Fibroblast of villous mesenchyme (primary cell): ENCODE measurements at places on chromosomes 6 and 20. TPM values are rescaled to one million over a fixed set of nuclear protein-coding genes. Genes with fewer than 3 reads are reported as not detected.
A peak's percentile ranks its signal among the peaks of the same experiment; 100 is the strongest.

Gene CLIC1
- total RNA-seq = 586 and 701 TPM in 2 replicates

Gene FAM217A
- not detected in 2 replicates for total RNA-seq

DNA sequence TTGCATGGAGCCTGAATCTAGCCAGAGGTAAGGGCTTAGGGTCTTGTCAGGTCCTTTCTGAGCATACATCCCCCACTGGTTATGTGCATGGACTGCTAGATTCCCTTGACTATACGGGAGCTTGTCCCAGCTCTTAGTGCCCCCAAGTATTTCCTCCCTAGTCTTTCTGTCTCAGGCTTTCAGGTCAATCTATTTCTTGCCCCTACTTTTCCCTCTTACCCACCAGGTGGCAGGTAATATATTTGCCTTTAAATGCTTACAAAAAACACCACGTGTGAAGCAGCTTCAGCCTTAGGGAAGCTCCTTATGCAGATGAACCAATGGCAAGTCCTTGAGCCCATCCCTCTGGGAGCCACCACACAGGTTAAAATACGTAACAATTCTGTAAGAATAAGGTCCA is 454.2 kb downstream of the GRIK2 start:
- no peak for DNase-seq

- DNase-seq = no peak
Measured at GRCh38 chr6:105373481-105373880, 29.4 kb downstream of the PREP start.

DNA sequence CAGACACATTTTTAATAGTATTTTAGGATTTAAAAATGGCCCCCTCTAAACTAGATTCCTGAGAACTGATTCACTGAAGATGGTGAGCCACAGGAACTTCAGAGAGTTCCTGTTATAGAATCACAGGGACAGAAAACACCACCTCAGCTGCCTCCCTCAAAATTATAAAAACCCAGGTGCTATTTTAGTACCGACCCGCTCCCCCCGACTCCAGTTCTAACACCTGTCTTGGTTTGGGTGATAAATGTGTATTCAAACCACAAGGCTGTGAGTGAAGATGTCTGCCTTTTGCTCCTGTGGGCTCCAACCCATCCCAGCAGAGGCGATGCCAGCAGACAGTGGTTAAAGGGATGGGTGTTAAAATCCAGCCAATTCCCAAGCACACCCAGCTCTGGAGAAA is 127.4 kb upstream of the LY86 start:
- no peak for DNase-seq

- DNase-seq = peak; percentile 41
Measured at GRCh38 chr6:167829513-167829912, 2.8 kb downstream of the AFDN start.
